ENCODE measurements at places on chromosomes 3 and 15.

- no peak for DNase-seq
Measured at GRCh38 chr3:127113571-127113891, 79.4 kb upstream of the PRR23E start.

DNA sequence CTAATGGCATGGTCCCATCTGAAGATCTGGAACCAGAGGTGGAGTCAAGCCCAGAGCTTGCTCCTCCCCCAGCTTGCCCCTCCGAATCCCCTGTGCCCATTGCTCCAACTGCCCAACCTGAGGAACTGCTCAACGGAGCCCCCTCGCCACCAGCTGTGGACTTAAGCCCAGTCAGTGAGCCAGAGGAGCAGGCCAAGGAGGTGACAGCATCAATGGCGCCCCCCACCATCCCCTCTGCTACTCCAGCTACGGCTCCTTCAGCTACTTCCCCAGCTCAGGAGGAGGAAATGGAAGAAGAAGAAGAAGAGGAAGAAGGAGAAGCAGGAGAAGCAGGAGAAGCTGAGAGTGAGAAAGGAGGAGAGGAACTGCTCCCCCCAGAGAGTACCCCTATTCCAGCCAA lies 7.3 kb downstream of the EIF4G1 start:
- DNase-seq = no peak

DNA sequence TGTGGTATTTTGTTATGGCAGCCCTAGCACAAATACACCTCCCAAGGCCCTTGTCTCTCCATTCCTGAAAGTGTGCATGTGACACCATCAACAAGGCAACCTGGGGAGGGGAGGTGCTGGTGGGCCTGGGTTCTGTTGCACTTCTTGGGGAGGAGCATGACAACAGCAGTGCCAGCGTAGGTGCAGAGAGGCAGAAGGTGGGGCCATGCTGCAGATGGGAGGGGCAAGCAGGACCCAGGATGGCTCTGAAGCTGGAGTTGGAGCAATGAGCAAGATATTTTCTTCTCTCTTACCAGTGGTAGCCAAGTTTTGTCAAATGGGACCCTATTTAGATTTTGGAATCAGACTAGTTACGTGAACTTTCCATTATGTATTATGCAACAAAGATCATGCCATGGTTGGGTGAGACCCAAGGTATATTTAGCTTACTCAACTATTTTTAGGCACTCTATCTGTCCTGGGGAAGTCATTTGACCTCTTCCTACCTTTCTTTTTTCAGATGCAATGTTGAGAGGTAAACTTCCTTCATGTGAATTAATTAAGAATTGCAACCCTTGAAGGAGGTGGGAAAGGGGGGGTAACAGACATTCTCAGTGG lies 3.4 kb downstream of the FYCO1 start:
- no peak for DNase-seq

GRCh38 chr3:152307829-152308474 lies 39.2 kb downstream of the MBNL1 start:
- DNase-seq = no peak

- no peak for DNase-seq
Measured at GRCh38 chr3:13339833-13340232, 80.3 kb downstream of the NUP210 start.

DNA sequence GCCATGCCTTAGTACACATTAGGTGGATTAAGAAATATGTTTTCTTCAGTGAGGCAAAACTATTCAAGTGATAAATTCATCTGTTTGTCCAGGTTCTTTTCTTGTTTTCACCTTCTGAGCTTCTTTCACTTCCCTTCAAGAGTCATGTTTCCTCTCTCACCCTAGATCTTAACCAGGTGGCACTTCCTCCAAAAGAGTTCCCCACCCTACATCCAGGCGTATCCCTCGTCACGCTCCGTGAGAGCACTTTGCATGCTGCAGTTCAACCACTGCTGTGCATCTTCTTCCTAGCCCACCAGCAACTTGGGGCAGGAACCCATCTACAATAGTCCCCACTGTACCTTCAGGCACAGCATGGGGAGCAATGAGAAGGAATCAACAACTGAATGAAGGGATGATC lies 28.9 kb downstream of the OSBPL10 start:
- DNase-seq = no peak

DNA sequence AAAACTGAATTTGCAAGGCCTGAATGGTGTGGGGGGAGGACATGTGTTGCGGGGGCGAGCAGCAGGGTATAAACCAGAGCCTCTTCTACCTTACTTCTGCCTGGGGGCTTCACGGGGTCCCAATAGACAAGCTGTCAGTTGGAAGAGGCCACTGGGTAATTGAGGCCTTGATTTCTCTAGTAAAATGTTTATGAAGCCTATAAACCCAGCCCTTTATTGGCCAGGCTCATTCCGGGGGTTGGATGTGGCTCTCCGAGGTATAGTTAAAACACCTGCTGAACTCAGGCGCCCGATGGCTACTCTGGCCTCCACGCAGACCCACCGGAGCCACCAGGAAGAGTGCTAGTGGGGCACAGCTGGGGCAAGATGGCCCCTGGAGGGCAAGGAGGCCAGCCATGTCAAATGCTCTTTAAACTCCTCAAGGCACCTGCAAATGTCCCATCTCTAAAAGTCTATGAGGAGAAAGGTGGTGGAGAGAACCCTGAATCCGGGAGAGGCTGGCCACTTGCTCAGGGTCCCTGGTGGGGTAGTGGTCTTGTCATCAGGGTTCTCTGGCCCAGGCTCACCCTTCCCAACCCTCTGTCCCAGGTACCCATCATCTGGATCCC lies 34.3 kb downstream of the IGDCC3 start:
- no peak for DNase-seq

DNA sequence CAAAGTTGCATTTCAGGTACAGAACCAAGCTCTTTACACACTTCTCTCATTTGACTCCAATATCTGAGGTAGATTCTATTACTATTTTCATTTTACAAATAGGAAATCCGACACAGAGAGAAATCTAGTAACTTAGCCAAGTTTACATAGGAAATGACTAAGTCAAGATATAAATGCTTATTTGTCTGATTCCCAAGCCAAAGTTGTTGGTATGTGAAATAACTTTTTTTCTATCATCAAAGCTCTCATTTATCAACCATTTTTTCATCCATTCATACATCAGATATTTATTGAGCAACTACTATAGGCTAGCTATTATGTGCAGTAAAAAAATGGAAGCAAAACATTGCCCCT lies 89.2 kb upstream of the MITF start:
- no peak for DNase-seq

DNA sequence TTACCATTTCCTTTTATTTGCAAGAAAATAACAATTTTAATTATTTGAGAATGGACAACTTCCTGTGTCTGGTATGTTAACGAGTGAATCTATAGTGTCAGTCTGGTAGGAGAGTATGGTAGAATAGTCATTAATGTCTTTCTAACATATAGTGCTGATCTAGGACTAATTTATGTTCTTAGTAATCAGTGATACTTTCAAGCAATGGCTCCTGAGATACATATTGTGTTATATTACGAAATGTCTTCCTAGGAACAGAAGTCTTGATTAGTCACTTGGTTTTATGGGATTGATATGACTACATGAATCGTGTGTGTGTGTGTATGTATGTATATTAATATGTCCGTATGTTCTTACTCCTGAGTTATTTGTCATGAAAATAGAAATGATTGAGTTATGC lies 66.6 kb upstream of the PAQR5 start:
- no peak for DNase-seq

DNA sequence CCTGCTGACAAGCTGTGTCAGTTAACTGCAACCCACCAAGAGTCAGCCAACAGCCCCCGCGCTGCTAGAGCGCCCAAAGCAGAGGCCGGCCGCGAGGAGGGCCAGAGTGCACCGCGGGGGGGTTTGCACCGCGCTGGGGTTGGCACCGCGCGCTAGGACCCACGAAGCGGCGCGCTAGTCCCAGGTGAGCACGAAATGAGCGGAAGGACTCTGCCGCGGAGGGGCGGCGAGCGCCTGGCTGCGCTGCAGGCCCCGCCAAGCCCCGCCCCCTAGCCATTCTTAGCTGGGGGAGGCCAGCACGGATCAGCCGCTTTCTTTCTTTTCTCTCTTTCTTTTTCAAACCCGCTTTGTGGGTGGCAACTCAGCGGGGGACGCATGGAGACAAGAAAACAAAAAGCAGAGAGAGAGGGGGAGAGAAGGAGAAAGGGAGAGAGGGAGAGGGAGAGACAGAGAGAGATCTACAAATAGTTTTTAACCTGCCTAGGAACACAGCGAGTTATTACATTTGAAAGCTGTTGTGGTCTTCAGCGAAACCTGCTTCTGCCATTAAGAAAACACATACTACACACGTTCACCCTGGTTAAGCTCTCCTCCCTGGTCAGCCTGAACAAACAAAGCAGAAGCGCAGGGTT lies 6.9 kb upstream of the FOXB1 start:
- DNase-seq = no peak

- no peak for DNase-seq
Measured at GRCh38 chr3:182626484-182627467, 166.5 kb upstream of the ATP11B start.

DNA sequence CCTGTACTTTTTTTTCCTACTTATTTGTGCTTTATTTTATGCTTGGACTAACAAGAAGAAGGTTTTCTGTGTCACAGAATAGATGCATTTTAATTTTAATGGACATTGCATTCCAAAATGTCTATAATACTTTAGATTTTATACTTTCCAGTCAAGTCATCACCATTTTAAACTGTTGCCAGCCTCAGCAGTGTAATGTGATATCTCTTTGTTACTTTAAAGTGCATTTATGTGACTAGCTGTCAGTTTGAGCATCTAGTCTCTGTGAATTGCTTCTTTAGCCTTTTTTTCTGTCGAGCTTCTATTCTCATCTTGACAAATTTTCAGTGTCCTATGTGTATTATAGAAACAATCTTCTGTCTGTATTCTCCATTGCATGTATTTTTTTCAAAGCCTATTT lies 511.4 kb upstream of the CBLB start:
- DNase-seq = no peak

GRCh38 chr3:195859846-195860411 lies 48.2 kb upstream of the MUC4 start:
- no peak for DNase-seq

GRCh38 chr3:153577059-153577736 lies 415.2 kb downstream of the RAP2B start:
- no peak for DNase-seq

GRCh38 chr3:105812194-105812586 lies 56.6 kb downstream of the CBLB start:
- no peak for DNase-seq

- DNase-seq = no peak
Measured at GRCh38 chr3:111831840-111832239, 27.2 kb upstream of the PHLDB2 start.

GRCh38 chr15:100696452-100696851 lies 94.1 kb downstream of the ASB7 start:
- no peak for DNase-seq

DNA sequence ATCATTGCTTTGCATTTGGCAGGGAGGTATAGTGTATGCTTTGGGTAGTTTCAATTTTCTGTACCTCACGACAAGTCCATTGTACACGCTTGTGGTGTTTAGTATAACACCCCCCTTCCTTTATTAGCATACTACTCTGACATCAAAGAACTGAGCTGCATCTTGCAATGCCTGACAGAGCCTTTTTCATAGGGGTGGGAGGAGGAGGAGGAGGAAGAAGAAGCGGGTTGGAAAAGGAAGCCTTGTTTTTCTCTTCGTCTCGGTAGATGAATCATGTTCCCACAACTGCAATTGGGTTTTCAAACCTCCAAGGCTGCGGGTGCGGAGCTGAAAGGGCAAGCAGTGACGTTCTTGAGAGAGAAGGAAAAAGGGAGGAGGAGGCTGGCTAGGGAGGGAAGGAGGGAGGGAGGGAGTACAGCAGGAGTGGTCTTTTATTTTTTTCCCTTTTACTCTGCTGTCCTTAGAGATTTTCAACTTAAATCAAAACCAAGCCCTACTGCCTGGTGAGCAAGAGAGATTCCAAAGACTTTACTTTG lies 175.7 kb downstream of the KLHL25 start:
- DNase-seq = peak; percentile 91

- DNase-seq = no peak
Measured at GRCh38 chr3:172465281-172465680, 17.0 kb upstream of the GHSR start.

GRCh38 chr15:42065033-42065432 lies 29.3 kb downstream of the PLA2G4D start:
- DNase-seq = no peak

DNA sequence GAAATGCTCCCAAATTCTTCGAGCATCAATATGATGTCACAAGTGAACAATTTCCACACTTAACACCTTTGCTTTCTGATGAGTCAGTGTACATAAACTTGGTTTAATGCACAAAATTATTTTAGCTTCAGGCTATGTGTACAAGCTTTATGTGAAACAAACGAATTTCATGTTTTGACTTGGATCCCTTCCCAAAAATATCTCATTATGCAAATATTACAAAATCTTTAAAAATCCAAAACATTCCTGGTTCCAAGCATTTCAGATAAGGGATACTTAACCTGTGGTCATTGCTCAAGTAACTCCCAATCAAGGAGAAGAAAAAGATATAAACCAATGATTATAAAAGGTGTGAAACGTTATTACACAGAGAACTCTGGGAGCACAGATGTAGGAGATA lies 25.2 kb downstream of the RAB5A start:
- DNase-seq = no peak

- DNase-seq = no peak
Measured at GRCh38 chr3:196894557-196895295, 27.0 kb downstream of the SENP5 start.

- DNase-seq = no peak
Measured at GRCh38 chr15:47384341-47384740, 333.0 kb upstream of the SEMA6D start.

- no peak for DNase-seq
Measured at GRCh38 chr3:171354049-171354705, 106.0 kb downstream of the TNIK start.

- DNase-seq = peak; percentile 80
Measured at GRCh38 chr3:50163572-50164455, 8.7 kb downstream of the SEMA3F start.

DNA sequence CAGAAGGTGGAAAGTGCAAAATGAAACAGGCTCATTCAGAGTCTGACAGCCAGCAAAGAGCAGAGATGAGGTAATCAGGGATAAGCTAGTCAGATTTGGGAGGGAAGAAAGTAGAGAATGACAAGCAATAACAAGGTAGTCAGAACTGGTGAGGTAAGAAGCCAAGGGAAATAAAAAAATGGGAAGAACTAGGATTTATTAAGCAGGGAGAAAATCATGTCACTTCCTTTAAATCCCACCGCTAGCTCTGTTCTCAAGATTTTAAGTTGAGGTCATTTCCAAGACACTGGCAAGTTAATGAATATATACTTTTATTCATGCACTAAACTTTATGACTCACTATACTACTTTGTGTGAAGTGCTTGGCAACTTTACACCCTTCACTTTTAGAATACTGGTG lies 1106.8 kb downstream of the IGSF11 start:
- DNase-seq = no peak

Measured in muscle of arm (tissue), 14 donors.